ENCODE measurements at places on chromosomes 13 and 19. TPM values are rescaled to one million over a fixed set of nuclear protein-coding genes. Genes with fewer than 3 reads are reported as not detected.

The SERTM1 gene
- 0.09 TPM for total RNA-seq

The IL11 gene
- total RNA-seq, result 0.38 TPM

GRCh38 chr19:15091918-15092753 is 10.1 kb downstream of the OR1I1 start:
- H3K27ac ChIP-seq, result peak overlapping the region; percentile 1
- H3K27me3 ChIP-seq, result no peaks in the 10 kb centered on the region
- peaks cover 6% of the 10 kb centered on the region for H3K4me1 ChIP-seq
- no peaks in the 10 kb centered on the region for H3K36me3 ChIP-seq
- peak; percentile 77 for DNase-seq

DNA sequence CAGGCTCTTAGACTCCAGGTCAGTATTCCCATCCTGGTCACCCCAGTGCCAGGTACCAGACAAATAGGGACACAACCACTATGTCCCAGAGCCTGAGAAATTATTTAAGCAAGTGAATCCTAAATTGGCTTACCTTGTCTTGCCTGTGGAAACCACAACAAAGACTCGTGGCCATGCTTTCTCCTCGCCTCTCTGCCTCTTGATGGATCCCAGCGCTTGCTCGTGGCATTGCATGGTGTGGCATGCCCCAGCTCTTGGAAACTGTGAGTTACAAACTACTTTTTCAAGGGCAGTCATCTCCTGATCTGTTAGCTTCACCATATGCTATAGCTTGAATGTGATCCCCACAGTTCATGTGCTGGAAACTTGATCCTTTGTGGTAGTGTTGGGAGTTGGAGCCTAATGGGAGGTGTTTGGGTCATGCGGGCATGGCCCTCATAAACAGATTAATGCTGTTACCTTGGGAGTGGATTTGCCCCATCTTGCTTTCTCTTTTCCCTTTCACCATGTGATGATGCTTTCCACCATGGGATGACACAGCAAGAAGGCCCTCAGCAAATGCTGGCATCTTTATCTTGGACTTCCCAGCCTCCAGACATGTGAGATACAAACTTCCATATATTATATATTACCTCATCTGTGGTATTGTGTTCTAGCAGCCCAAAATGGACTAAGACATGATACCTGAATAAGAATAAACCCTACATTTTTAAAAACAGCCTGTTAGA is 31.2 kb downstream of the SPRYD7 start:
- no peaks in the 10 kb centered on the region for H3K4me1 ChIP-seq
- H3K36me3 ChIP-seq, result no peaks in the 10 kb centered on the region
- H3K27ac ChIP-seq, result no peak overlapping the region
- no peaks in the 10 kb centered on the region for H3K27me3 ChIP-seq

GRCh38 chr13:38535261-38535660 is 151.6 kb upstream of the FREM2 start:
- no peaks in the 10 kb centered on the region for H3K36me3 ChIP-seq
- no peaks in the 10 kb centered on the region for H3K27me3 ChIP-seq
- H3K4me1 ChIP-seq, result no peaks in the 10 kb centered on the region
- DNase-seq, result no peak
- no peak overlapping the region for H3K27ac ChIP-seq

DNA sequence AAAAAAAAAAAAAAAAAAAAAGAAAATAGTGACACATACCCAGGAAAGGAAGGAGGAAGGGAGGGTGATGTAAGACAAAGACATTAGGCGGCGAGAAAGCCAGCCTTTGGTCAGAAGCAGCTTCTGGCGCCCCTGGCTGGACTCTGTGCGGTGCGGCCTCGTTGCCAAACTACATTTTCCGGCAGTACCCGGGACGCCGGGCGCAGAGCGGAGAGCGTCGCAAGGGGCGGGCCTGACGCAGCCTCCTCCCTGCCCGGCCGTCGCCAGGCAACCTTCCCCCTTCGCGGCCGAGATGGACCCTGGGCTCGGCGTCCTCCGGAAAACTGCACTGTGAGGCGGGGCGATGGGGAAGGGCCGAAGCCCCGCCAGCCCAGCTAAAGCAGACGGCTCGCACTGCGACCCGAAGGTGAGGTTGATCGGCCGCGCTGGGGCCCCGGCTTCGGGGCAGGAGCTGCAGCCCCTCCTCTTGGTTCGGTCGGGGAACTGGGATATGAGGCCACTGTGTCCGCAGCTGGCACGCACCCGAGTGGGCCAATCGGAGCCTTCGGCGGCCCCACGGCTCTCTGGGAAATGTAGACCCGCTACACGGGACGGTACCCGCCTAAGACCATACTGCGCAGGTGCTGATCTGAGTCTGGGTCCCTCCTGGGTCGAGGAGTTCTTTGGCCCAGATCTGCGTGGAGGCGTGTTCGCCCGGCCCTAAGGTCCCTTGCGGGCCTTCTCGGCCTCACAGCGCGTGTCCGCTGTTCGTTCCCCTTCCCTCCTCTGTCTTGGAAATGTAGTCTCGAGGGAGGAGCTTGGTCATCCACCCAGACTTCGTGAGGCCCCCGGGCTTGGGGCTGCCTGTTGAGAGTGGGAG is 2.3 kb upstream of the MZF1 start:
- H3K27ac ChIP-seq, result peak overlapping the region; percentile 88
- peak; percentile 81 for DNase-seq
- H3K4me3 ChIP-seq, result peak overlapping the region; percentile 88

DNA sequence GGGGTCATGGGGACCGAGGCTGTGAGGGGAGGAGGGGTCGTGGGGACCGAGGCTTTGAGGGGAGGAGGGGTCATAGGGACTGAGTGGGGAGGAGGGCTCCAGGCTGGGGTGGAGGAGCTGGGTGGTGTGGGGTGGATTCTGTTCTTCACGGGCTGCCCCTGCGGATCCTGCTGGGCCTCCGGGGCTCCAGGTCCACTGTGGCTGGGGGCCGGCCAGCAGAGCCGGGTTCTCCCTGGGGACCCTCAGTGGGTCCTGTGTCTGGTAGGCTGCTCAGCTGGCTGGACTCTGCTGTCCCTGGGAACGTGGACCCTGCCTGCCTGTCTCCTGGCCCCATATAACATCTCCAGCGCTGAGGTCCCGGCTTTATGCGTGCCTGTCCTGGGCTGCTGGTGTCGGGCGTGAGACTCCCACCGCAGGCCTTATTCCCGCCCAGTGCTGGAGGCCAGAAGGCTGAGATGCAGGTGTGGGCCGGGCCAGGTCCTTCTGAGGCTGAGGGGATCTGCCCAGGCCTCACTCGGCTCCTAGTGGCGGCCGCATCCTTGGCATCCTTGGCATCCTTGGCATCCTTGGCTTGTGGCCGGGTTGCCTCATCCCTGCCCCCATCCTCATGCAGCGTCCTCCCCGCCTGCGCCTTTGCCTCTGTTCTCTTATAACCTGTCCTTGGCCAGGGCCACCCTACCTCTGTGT is 19.8 kb upstream of the GNA15 start:
- DNase-seq, result no peak
- H3K36me3 ChIP-seq, result peaks cover 14% of the 10 kb centered on the region
- H3K4me1 ChIP-seq, result no peaks in the 10 kb centered on the region
- no peak overlapping the region for H3K27ac ChIP-seq

- H3K4me3 ChIP-seq, result peak overlapping the region; percentile 91
- no peak for DNase-seq
- peak overlapping the region; percentile 98 for H3K27ac ChIP-seq
- peaks cover 22% of the 10 kb centered on the region for H3K4me1 ChIP-seq
- H3K36me3 ChIP-seq, result no peaks in the 10 kb centered on the region
Observed at GRCh38 chr13:27621116-27621365, 651 bp upstream of the POLR1D start.

GRCh38 chr13:100211016-100211710 is 122.3 kb downstream of the PCCA start:
- no peak for DNase-seq
- no peaks in the 10 kb centered on the region for H3K36me3 ChIP-seq
- no peak overlapping the region for H3K4me3 ChIP-seq
- no peak overlapping the region for H3K27ac ChIP-seq
- no peaks in the 10 kb centered on the region for H3K27me3 ChIP-seq

- H3K4me1 ChIP-seq, result no peaks in the 10 kb centered on the region
- H3K36me3 ChIP-seq, result no peaks in the 10 kb centered on the region
- H3K27ac ChIP-seq, result no peak overlapping the region
- no peak for DNase-seq
Observed at GRCh38 chr13:60745343-60745742, 348.3 kb downstream of the TDRD3 start.

- no peaks in the 10 kb centered on the region for H3K36me3 ChIP-seq
- no peaks in the 10 kb centered on the region for H3K27me3 ChIP-seq
- H3K4me1 ChIP-seq, result peaks cover 2% of the 10 kb centered on the region
Observed at GRCh38 chr19:35347171-35347929, at the start of gene FFAR1. FFAR1 (plus strand) TSS chr19:35347902; CDS start chr19:35351552, 3,650 bp downstream.

DNA sequence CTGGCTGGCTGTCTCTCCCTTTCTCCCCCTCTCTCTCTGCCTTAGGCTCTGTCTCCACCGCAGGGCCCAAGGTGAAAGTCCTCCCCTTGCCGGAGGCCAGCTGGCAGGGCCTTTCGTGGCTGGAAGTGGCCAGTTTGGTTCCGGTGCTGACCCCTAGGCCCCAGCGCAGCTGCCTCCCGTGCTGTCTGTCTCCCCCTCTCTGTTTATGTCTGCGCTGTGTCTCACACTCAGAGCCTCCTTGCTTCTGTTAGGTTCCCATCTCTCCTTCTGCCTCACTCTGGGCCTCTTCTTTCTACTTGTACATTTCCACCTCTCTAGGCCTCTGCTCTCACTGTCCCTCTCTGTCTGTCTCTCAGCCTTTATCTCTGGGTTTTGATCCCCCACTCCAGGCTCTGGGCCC is 13.1 kb downstream of the CCDC97 start:
- no peak overlapping the region for H3K4me3 ChIP-seq
- no peaks in the 10 kb centered on the region for H3K27me3 ChIP-seq
- H3K4me1 ChIP-seq, result peaks cover 11% of the 10 kb centered on the region
- no peak for DNase-seq

GRCh38 chr13:105874814-105875213 is 660.6 kb downstream of the EFNB2 start:
- no peak overlapping the region for H3K27ac ChIP-seq
- no peaks in the 10 kb centered on the region for H3K36me3 ChIP-seq
- H3K27me3 ChIP-seq, result no peaks in the 10 kb centered on the region
- no peak for DNase-seq

DNA sequence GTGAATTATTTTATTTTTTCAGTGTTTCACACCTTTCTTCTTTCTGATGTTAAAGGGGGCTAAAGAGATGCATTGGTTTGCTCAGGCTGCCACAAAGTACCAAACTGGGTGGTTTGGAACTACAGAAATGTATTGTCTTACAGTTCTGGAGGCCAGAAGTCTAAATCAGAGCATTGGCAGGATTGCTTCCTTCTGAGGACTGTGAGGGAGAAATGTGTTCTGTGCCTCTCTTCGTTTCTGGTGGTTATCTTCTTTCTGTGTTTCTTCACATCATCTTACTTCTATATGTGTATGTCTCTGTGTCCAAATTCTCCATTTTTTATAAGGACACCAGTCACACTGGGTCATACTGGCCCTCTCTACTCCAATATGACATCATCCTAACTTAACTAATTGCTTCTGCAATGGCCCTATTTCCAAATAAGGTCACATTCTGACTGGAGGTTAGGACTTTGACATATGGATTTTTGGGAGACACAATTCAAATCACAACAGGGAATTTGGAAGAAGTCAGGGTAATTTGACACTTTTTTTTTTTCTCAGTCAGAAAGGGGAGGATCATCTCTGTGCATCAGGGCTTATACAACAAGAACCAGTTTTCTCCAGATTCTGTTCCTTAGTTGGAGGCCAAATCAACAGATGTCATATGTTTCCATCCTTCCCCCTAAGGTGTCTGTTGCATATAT is 188.2 kb downstream of the KCNRG start:
- no peaks in the 10 kb centered on the region for H3K27me3 ChIP-seq
- DNase-seq, result no peak
- H3K4me3 ChIP-seq, result no peak overlapping the region
- no peaks in the 10 kb centered on the region for H3K36me3 ChIP-seq
- peaks cover 1% of the 10 kb centered on the region for H3K4me1 ChIP-seq

DNA sequence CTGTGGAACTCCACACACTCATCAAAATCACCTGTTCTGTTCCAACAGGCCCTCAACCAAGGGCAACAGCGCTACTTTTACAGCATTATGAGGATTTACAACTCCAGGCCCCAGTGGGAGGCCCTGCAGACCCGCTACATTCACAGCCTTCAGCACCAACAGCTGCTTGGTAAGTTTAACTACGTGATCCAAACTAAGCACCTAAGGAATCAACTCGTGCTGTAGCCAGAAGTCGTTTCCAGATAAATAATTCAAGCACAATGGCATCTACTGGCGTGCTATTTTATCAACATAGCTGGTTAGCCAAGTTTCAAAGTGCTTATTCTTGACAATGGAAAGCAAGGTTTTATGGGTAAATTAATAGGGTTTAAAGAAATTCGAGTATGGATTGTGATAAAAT is 5.3 kb downstream of the FAM216B start:
- H3K27ac ChIP-seq, result no peak overlapping the region
- H3K4me3 ChIP-seq, result no peak overlapping the region
- no peaks in the 10 kb centered on the region for H3K36me3 ChIP-seq
- no peaks in the 10 kb centered on the region for H3K27me3 ChIP-seq

GRCh38 chr13:41658057-41658661 is 200.8 kb downstream of the RGCC start:
- H3K27ac ChIP-seq, result no peak overlapping the region
- no peak for DNase-seq
- no peaks in the 10 kb centered on the region for H3K36me3 ChIP-seq
- H3K27me3 ChIP-seq, result no peaks in the 10 kb centered on the region

DNA sequence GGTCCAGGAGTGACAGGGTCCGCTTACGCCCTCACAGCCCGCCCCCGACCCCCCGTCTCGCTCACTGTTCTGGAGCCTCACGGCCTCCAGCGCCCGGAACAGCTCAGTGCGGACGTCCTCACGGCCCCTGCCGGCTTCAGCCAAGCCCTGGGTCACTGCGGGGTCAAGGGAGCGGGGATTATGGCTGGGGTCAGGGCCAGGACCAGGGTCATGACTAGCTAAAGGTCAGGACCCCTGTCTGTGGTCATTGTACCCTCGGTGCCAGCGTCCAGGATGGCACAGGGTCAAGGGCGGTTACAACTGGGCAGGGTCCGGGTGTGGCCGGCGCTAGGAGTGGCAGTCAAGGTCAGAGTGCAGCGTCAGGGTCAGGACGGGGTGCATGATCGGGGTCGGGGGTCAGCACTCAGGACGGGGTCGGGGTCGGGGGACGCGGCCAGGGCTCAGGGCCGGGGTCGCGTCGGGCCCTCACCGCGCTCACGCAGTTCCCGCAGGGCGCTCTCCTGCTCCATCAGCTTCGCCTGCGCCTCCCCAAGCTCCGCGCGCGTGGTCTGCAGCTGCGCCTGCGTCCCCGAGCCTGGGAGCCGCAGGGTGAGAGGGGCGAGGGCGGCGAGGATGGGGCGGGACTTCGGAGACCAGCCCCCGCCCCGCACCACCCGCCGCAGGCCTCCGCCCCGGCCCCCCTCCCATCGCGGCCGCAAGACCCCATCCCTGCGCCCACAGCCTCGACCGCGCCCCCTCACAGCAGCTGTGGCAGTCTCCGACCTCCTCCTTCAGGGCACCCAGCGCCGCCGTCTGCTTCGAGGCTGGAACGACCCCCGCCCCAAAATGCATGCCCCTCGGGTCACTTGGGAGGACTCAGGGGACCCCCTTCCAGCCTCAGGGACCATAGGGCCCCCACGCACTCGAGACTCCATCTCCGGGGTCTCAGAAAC is 1.4 kb downstream of the CLEC4G start:
- H3K4me1 ChIP-seq, result no peaks in the 10 kb centered on the region
- H3K36me3 ChIP-seq, result no peaks in the 10 kb centered on the region
- no peak overlapping the region for H3K27ac ChIP-seq
- no peak for DNase-seq
- H3K4me3 ChIP-seq, result no peak overlapping the region
- peaks cover 68% of the 10 kb centered on the region for H3K27me3 ChIP-seq

Measured in thymus (tissue), 14 donors.